ENCODE measurements at places on chromosomes 5 and 9. TPM values are rescaled to one million over a fixed set of nuclear protein-coding genes. Genes with fewer than 3 reads are reported as not detected.

CCL28 gene
- total RNA-seq = 0.46 TPM

SLCO4C1 gene
- 0.92 TPM for total RNA-seq

FOXI1 gene
- total RNA-seq = not detected

ST6GALNAC4 gene
- 9.9 TPM for total RNA-seq

CARTPT gene
- total RNA-seq = 2.3 TPM

PCDHB14 gene
- total RNA-seq = 12.7 TPM

RNF183 gene
- total RNA-seq = not detected

FOXD4L6 gene
- total RNA-seq = 0.46 TPM

CCDC180 gene
- total RNA-seq = 16.1 TPM

CAVIN4 gene
- 8.8 TPM for total RNA-seq

UBTD2 gene
- total RNA-seq = 62.7 TPM

ANKDD1B gene
- 1.6 TPM for total RNA-seq

CNTNAP3 gene
- total RNA-seq = 30.7 TPM

Measured in diencephalon (tissue), 1 donor.